ENCODE measurements at places on chromosomes 2 and 18.
A peak's percentile ranks its signal among the peaks of the same experiment; 100 is the strongest.

GRCh38 chr2:187527262-187527661 is 27.0 kb downstream of the TFPI start:
- DNase-seq, result no peak

DNA sequence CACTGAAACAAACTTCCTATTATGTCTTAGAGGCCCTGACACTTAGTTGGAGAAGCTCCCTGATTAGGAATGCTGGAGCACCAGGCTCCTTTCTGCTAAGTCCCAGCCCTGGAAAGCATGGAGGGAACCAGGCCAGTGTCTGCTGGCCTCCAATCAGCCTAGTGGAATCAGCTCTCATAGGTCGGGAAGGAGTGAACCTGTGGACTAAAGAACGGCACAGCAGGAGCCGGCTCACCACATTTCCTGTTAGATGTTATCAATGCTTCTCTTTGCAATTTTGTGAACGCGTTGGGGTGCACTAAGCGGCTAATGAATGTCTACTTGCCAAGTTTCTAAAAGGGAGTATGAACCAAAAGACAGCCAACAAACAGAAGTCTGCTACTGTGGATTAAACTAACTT is 296.6 kb downstream of the NAPG start:
- no peak for DNase-seq

- DNase-seq, result no peak
Measured at GRCh38 chr2:16619576-16620245, 45.9 kb downstream of the CYRIA start.

DNA sequence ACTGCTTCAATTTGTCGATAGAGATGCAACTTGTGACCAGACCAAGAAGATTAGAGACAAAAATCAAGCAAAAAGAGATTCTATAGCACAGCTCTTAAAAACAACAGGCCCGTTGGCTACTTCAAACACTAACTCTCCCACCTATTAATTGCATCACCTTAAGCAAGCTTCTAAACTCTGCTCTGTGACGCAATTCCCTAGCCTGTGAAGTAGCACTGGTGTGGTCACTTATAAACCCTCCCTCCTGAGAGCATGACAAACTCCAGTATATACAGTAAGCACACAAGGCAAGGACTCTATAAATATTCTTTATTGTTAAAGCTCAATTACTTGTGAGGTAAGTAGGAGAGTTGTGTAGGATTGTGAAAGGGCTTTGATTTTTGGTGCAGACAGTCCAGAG is 72.3 kb downstream of the CMPK2 start:
- no peak for DNase-seq

GRCh38 chr2:162574615-162575452 is 230.9 kb downstream of the GCA start:
- DNase-seq, result no peak

DNA sequence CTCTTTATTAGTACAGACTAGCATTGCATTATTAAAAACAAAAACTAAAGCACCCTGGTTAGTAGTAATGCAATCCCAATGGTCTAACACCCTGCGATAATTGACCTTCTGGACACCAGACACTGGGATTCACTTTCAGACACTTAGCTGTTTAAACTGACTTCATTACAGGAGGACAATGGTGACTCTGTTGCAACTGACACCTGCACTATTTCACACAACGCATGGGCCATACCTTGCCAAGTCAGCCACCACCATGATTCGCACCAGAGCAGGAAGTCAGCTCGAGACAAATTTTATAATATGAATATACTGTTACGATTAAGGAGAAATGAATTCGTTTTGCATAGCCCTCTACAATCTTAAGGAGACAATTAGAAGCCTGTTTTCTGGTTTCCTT is 150.7 kb downstream of the MEIS1 start:
- no peak for DNase-seq

GRCh38 chr2:207354462-207354861 is 175.3 kb upstream of the CREB1 start:
- DNase-seq, result no peak

DNA sequence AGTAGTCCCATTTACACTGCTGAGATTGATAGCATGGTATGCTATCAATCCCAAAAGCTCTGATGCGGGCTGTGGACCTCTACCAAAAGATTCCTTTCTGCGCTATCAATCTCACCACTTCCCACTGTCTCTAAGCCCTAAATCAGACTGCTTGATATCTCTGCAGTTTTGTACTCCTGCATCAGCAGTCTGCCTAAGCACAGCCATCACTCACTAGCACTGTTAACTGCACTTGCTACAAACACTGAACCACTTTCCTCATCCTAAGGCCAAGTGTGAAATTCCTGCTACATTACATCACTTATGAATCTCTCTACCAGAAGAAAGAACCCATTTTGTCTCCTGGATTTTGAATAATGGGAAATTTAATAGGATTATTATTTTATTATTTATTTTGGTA is 237.0 kb downstream of the HNMT start:
- DNase-seq, result no peak

- no peak for DNase-seq
Measured at GRCh38 chr2:183868153-183868552, 730.2 kb upstream of the ZNF804A start.

GRCh38 chr2:74876081-74876886 is 42.4 kb downstream of the HK2 start:
- DNase-seq, result peak; percentile 25

DNA sequence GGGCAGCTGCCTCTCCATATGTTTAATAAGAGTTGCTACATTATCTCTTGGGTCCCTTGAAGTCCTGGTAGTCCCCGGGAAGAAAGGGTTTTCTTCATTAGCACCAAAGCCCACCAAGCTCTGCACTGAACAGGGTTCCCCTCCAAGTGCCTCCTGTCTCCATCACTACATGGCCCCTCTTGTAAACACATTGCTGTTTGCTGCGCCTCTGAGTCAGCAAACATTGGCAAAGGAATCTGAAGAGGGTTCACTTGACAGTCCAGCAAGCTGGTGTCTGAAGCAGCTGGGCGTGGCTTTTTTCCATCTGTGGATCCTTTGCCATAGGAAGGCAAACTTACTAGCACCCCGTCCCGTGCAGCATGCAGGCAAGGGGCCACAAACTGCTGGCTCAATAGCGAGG is 82.8 kb downstream of the TEX51 start:
- DNase-seq, result no peak

GRCh38 chr2:44959855-44960254 is 18.4 kb downstream of the SIX3 start:
- no peak for DNase-seq

GRCh38 chr2:45220227-45220626 is 211.0 kb upstream of the SIX2 start:
- DNase-seq, result no peak

GRCh38 chr2:178858896-178859625 is 51.8 kb upstream of the TTN start:
- DNase-seq, result no peak

DNA sequence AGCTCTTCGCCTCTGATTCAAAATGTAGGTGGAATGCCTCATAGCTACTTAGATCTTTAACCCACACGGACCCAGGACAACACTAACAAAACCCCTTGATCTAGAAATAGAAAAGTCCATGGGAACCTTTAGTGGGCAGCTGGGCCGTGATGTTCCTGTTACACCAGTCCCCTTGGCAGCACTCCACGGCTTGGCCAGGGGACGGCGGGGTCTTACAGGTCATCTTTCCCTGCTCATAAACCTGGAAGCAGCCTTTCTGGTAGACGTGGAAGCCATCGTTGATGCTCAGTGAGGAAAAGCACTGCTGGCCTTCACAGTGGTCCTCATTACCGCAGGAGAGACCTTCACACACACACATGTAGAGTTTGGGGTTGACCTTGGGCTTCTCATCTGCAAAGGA is 95.9 kb downstream of the ACVR1 start:
- no peak for DNase-seq

GRCh38 chr2:76491503-76491902 is 780.8 kb upstream of the GCFC2 start:
- DNase-seq, result no peak

DNA sequence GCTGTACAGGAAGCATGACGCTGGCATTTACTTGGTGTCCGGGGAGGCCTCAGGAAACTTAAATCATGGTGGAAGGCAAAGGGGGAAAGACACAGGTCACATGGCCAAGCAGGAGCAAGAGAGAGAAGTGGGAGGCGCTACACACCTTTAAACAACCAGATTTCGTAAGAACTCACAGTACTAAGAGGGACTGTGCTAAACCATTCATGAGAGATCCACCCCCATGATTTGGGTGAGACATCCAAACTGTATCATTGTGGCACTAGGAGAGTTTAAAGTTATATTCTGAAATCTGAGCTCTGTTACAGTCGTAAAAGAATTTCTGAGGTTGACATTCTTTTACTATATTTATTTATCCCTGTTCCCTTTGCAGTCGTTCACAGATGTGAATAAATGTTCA is 116.6 kb downstream of the ICA1L start:
- DNase-seq, result no peak

GRCh38 chr2:101762451-101763171 is 65.1 kb downstream of the MAP4K4 start:
- no peak for DNase-seq

DNA sequence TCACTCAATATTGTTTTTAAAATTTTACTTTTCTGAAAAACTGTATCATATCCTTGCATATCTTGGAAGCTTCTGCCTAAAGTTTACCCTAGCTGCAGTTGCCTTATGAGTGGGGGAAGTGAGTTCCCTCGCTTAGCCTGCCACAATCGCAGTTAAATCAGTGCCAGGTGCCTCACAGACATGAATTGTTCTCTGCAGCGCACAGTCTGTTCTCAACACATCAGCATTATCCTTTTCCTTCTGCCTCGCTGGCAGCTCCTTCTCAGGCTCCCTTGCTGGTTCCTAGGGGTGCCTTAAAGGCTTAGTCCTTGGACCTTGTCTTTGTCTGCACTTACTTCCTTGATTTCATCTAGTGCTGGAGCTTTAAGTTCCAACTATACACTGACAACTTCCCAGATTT is 132.8 kb downstream of the TTC27 start:
- DNase-seq, result no peak

GRCh38 chr2:144382849-144383248 is 137.1 kb downstream of the ZEB2 start:
- DNase-seq, result no peak

- DNase-seq, result no peak
Measured at GRCh38 chr18:59353079-59353680, 5.9 kb downstream of the LMAN1 start.
